ENCODE measurements at places on chromosomes 2 and 18.

DNA sequence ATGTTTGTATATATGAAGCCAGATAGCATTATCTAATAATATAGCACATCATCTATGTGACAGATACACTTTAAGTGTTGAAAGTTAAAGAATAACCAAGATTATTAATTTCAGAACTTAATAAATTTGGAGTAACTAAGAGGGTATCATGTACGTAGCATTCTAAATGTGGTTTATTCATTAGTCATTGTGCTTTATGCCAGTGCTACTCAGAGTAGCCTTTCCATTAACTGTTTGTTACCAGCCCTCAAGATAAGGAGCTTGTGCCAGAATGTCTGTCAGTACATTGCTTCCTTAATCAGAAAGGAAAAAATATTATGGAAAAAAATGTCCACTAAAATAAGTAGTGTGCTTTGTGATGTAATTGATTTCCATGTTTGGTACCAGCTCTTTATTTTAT, 94.9 kb upstream of the TWSG1 start:
- no peak for DNase-seq
- no peaks in the 10 kb centered on the region for H3K4me1 ChIP-seq
- H3K27ac ChIP-seq: no peak overlapping the region
- no peak overlapping the region for H3K4me3 ChIP-seq
- peaks cover 65% of the 10 kb centered on the region for H3K36me3 ChIP-seq

- no peak overlapping the region for H3K4me3 ChIP-seq
- DNase-seq: no peak
- no peaks in the 10 kb centered on the region for H3K36me3 ChIP-seq
- no peak overlapping the region for H3K27ac ChIP-seq
These were observed 11.5 kb downstream of the SPRED2 start for GRCh38 chr2:65420712-65421431.

DNA sequence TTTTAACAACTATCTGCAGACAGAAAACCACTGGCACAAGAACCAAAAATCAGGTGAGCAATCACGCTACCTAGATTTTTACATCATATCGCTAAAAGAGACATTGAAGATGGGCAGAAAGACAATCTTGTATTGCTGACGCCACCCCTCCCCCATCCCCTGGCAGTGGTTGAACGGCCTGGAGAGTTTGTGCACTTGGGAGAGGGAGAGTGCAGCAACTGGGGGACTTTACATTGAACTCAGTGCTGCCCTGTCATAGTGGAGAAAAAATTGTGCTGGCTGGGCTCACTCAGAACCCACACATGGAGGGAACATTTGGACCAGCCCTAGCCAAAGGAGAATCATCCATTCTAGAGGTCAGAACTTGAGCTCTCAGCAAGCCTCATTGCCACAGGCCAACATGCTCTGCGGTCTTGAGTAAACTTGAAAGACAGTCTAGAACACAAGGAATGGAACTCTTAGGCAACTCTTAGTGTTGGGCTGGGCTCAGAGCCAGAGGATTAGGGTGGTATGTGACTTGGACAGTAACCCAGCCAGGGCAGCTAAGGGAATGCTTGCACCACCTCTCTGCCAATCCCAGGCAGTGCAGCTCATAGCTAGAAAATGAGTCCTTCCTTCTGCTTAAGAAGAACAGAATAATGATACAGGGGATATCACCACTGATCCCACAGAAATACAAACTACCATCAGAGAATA, 220.0 kb upstream of the CYP26B1 start:
- H3K4me1 ChIP-seq: no peaks in the 10 kb centered on the region
- peaks cover 18% of the 10 kb centered on the region for H3K36me3 ChIP-seq
- no peak overlapping the region for H3K27ac ChIP-seq
- H3K4me3 ChIP-seq: no peak overlapping the region

GRCh38 chr18:70380915-70381896, 92.4 kb downstream of the SOCS6 start:
- H3K27me3 ChIP-seq: no peaks in the 10 kb centered on the region
- no peak for DNase-seq
- no peak overlapping the region for H3K4me3 ChIP-seq
- H3K36me3 ChIP-seq: no peaks in the 10 kb centered on the region
- no peak overlapping the region for H3K27ac ChIP-seq

DNA sequence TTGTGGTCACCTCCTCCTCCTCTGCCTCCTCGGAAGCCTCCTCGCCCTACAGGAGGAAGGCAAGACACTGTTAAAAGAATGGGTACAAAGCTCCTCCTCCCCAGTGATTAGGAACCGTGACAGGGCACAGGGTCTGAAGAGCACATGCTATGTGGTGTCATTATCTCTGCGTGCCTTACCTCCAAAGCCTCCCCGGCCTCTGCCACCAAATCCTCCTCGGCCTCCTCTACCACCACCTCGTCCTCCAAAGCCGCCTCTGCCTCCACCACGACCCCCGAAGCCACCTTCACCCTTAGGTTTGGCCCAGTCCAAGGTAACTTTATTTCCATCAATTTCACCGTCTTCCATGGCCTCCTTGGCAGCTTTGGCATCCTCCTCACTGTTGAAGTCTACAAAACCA, 9.1 kb downstream of the NCL start:
- peaks cover 77% of the 10 kb centered on the region for H3K36me3 ChIP-seq
- H3K27ac ChIP-seq: no peak overlapping the region

DNA sequence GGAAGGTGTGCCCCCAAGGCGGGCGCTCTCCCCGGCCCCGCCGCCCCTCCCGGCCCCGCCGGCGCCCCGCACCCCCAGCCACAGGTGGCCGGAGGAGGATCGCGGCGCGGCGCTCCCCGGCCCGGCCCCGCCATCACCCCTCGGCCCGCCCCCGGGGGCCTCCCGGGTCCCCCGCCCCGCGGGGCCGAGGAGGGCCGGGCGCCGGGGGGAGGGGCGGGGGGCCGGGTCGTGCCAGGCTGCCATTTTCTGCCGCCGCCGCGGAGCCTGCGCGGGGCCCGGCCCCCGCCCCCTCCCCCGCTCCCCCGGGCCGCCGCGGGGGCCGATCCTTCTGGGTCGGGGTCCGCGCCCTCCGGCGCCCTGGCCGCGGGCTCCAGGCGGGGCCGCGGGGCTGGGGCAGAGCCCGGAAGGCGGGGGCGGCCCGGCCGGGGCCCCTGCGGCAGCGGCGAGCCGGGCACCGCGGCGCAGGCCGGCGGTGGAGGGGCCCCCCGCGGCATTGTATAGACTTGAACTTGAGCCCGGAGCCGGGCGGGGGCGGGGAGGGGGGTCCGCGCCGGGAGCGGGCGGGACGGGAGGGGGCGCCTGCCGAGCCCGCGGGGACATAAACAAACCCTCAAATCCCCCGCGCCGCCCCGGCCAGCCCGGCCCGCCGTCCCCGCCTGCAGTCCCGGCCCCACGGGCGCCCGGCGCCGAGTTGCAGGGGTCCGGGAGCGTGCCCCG, 556 bp downstream of the DNMT3A start:
- DNase-seq: no peak
- H3K27ac ChIP-seq: peak overlapping the region; percentile 62
- no peaks in the 10 kb centered on the region for H3K27me3 ChIP-seq
- no peak overlapping the region for H3K4me3 ChIP-seq
- peaks cover 3% of the 10 kb centered on the region for H3K4me1 ChIP-seq
- H3K36me3 ChIP-seq: no peaks in the 10 kb centered on the region

DNA sequence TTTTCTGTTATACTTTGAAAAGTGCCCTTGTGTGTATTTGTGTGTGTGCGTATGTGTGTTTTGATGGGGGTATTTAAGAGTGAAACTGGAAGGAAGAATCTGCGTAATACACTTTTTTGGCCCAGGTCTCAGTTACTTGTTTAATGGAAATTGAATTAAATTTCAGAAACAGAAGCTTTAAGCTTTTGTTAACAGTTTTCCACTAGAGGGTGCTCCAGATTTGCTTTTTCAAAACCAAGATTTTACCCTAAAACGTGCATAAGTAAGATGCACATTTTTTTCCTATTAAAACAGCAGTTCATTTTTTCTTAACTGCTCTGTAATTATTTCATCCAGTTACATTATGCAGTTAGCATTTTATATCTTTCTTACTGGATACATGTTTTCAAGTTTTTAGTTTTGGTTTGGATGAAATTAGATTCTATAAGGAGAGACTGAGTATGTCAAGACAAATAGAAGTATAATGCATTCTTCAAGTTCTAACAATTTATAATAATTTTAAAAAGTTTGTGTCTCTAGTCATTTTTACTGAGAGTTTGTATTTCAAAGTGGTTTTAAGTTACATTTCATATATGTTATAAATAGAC, 97.2 kb downstream of the PIK3C3 start:
- H3K4me3 ChIP-seq: no peak overlapping the region
- no peaks in the 10 kb centered on the region for H3K27me3 ChIP-seq
- no peaks in the 10 kb centered on the region for H3K36me3 ChIP-seq

- H3K4me3 ChIP-seq: no peak overlapping the region
- peaks cover 16% of the 10 kb centered on the region for H3K4me1 ChIP-seq
- H3K27me3 ChIP-seq: no peaks in the 10 kb centered on the region
- H3K36me3 ChIP-seq: no peaks in the 10 kb centered on the region
These were observed 1.6 kb upstream of the EPC2 start for GRCh38 chr2:148642891-148643416.

GRCh38 chr2:11310212-11310611, 34.2 kb downstream of the ROCK2 start:
- no peaks in the 10 kb centered on the region for H3K27me3 ChIP-seq
- no peak overlapping the region for H3K27ac ChIP-seq
- peaks cover 8% of the 10 kb centered on the region for H3K4me1 ChIP-seq
- H3K4me3 ChIP-seq: no peak overlapping the region

- DNase-seq: no peak
- H3K4me1 ChIP-seq: no peaks in the 10 kb centered on the region
- no peaks in the 10 kb centered on the region for H3K27me3 ChIP-seq
- H3K27ac ChIP-seq: no peak overlapping the region
- H3K36me3 ChIP-seq: no peaks in the 10 kb centered on the region
These were observed 197.9 kb upstream of the TWIST2 start for GRCh38 chr2:238649936-238650518.

DNA sequence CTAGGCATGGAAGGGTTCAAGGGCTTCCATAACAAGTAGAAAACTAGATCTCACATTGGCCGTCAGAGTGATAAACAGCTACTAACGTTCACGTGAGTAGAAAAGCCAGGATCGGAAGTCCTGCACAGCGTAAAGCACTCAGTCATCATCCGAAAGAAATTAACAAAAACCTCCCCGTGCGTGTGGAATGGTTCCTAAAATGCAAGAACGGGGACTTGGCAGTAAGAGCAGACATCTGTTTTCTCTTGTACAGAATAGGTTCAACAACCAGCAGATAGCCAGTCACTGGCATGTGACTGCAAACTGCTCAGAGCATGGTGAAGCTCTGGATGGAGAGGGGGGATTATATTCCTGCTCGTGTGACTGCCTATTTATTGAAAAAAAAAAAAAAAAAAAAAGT, 106.9 kb upstream of the ITGB6 start:
- H3K4me1 ChIP-seq: peaks cover 4% of the 10 kb centered on the region
- no peaks in the 10 kb centered on the region for H3K27me3 ChIP-seq
- no peak overlapping the region for H3K4me3 ChIP-seq
- H3K27ac ChIP-seq: peak overlapping the region; percentile 47

DNA sequence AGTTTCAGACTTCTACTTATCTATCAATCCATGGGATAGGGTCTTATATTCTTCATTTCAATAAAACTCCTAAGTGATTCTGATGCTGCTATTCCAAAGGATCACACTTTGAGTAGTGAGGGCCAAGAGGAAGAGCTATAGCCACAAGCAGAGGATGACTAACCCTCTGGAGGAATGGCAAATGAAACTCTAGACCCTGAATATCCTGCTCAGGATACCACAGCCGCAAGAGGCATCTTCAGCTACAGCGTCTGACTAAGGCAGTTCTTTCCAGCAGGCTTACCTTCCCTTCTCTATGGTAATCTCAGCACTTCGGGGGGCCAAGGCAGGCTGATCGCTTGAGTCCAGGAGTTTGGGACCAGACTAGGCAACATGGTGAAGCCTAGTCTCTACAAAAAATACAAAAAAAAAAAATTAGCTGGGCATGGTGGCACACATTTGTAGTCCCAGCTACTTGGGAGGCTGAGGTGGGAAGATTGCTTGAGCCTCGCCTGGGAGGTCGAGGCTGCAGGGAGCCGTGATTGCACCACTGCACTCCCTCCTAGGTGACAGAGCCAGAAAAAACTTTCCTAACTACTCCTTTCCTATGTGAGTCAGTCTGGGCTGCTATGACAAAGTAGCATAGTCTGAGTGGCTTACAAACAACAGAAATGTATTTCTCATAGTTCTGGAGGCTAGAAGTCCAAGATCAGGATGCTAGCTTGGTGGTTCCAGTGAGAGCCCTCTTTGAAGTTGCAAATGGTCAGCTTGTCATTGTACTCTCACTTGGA, 371.9 kb downstream of the IRS1 start:
- H3K4me1 ChIP-seq: peaks cover 8% of the 10 kb centered on the region
- no peak for DNase-seq
- H3K4me3 ChIP-seq: no peak overlapping the region
- no peaks in the 10 kb centered on the region for H3K27me3 ChIP-seq
- no peaks in the 10 kb centered on the region for H3K36me3 ChIP-seq
- H3K27ac ChIP-seq: no peak overlapping the region

GRCh38 chr2:216044883-216045486, 31.6 kb upstream of the MREG start:
- H3K36me3 ChIP-seq: peaks cover 43% of the 10 kb centered on the region
- no peaks in the 10 kb centered on the region for H3K27me3 ChIP-seq
- DNase-seq: no peak
- H3K27ac ChIP-seq: no peak overlapping the region

DNA sequence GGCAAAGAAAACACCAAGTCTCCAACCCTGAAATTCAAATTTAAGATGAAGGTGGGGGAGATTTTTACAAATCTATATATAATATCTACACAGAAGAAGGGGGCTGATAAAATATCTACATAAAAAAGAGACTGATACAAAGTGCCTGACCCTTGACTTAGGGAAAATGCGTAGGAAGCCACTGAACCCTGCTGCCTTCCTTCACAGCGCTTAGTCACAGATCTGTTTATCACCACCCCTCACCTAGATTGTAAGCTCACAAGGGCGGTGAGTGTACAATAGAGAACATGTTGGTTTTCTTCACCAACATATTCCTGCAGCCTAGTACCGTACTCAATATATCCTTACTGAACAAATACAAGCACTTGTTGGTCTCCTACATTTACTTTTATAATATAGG, 54.3 kb downstream of the NOL10 start:
- no peak overlapping the region for H3K4me3 ChIP-seq
- no peaks in the 10 kb centered on the region for H3K4me1 ChIP-seq
- DNase-seq: no peak
- H3K27me3 ChIP-seq: no peaks in the 10 kb centered on the region
- H3K27ac ChIP-seq: no peak overlapping the region
- H3K36me3 ChIP-seq: peaks cover 55% of the 10 kb centered on the region

All from tibial nerve (tissue), 4 donors.